Kidney epithelial cell (primary cell): ENCODE measurements at places on chromosomes 2 and 18.

DNA sequence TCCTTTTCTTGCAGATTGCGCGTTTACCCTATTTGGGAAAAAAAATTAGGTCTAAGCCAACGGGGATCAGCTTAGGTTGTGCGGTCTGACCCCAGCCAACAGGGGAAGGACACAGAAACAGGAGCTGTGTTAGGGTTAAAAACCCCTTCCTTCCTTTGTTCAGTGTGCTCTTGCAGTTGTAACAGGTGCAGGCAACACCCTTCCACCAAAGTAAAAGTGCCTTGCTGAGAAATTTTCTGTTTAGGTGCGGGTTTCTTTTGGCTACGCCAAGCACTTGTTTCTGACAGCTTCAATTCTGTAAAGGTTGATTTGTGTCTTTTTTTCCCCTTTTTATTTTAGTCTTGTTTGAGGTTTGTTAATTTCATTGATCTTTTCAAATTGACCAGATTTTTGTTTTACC is 92.5 kb downstream of the PTPN4 start:
- DNase-seq, result no peak

DNA sequence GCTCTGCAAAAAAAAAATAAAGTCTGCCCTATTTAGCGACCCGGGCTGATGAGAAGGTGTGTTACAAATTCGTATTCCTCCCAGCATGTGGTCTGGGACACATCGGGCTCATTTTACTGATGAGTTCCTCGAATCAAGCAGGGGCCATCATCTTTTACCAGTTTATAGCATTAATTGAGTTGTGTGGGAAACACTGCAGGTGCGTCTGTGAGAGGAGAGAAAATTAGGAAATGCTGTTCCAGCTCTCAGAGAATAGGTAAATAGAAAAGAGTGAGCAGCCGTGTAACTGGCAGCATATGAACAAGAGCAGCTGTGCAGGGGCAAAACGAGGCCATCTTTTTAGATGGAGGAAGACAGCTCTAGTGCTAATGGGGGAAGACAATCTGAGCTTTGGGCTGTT is 216.7 kb downstream of the SETBP1 start:
- no peak for DNase-seq

DNA sequence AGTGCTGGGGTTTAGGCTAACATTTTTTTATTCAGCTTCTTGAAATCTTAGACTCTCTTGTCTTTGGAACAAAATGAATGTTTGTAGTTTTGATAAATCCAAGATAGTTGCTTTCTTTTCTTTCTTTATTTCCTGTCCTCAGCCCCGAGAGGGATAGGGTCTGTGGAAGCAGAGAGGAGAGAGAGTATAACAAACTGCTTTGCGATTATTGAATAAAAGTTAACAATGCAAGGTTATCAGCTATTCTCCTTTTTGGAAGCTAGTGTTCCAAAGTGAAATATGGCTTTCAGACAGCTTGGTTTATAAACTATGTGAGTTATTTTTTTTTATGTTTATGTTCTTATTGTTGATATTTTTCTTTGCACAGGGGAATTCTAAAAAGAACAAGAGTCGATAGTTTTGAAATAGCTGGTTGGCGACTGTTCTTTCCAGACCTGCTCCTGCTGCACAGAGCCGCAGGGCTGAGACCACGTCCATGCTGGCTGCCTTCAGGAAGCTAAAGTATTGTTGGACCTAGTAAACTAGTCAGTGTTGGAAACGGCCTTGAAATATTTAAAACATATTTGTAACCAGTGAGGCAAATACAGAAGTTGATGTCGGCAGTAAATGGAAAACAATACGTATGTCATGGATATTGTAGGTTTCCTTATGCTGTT is 15.5 kb upstream of the STON1 start:
- DNase-seq, result no peak

- no peak for DNase-seq
These were observed 272.3 kb downstream of the RAD51AP2 start for GRCh38 chr2:17245906-17246305.

DNA sequence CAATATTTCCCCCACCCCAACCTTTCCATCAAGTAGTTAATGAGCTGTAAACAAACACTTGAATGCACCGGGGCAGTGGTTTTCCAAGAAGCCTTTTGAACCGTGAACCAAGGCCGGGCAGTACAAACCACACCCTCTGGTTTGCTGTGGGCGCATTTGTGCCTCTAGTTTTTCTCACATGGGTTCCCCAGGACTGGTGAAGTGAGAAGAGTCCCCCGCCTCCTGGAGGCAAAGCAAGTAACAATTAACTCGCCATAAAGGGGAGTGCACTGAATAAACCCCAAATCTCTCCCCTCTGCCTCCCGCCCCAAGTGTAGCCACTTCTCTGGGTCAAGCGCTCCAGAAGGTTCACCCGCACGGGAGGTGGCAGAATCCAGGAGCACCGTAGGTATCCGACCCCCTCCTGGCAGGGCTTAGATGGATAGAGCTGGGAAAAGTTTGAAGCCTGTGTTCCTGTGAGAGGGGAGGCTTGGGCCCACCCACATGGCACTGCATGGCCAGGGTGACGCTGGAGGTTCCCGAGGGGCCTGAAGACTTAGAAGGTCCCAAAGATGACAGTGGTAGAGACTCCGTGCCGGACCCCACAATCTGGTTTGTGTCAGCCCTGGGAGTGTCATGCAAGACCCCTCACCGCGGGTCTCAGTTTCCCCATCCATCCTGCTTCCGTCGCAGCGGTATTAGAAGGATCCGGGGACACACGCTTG is 182.2 kb downstream of the SMAD2 start:
- no peak for DNase-seq

GRCh38 chr2:170462433-170463205 is 252.5 kb upstream of the SP5 start:
- no peak for DNase-seq

DNA sequence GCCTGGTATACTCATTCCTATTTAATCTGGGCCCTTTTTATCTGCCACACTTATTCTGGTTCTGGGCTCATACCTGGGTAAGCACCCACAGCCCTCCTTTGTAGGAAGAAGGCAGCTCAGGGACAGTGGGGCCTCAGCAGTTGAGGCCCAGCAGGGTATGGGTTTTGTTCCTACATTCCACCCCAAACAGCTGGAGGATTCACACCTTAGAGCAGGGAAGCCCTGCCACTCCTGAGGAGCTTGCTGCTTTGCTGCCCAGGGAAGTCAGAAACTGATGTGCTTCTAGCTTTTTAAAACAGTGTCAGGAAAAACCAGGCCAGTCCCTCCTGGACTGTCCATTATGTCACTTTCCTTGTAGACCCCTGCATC is 1.2 kb upstream of the LBX2 start:
- DNase-seq, result no peak

- DNase-seq, result no peak
These were observed 61.7 kb downstream of the LYPD1 start for GRCh38 chr2:132608311-132608710.

DNA sequence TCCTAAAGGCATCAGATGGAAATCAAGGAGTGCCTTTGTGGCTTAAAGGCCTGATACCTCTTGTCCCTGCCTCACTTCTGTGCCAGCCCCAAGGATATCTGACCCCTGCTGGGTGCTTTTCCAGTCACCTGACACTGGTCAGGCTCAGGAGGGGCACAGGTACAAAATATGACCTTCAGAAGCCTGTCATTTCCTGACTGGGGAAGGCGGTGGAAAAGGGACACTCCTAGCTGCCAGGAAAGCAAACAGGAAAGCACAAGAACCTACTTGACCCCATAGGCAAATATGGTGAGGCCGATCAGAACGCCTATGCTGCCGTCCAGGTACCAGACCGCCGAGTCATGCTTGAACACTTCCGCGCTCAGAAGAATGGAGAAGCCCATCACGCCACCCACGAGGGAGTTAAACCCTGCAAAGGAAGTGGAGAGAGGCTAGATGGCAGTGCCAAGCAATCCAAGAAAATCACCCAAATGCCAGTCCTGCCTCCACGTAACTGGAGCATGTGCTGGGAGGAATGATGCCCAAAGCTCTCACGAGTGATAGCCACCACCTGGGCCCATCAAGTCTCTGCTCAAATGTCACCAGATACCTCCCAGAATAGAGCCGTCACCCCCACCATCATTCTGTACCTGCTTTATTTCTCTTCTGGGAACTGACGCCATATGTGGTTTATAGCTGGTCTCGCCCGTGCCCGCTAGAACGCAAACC is 204.0 kb downstream of the MGAT5 start:
- no peak for DNase-seq

- DNase-seq, result no peak
These were observed 316 bp downstream of the GRP start for GRCh38 chr18:59220164-59220783.
